ENCODE measurements at places on chromosomes 4 and X.

GRCh38 chr4:187612301-187612700 is 383.3 kb upstream of the ZFP42 start:
- no peak for DNase-seq

DNA sequence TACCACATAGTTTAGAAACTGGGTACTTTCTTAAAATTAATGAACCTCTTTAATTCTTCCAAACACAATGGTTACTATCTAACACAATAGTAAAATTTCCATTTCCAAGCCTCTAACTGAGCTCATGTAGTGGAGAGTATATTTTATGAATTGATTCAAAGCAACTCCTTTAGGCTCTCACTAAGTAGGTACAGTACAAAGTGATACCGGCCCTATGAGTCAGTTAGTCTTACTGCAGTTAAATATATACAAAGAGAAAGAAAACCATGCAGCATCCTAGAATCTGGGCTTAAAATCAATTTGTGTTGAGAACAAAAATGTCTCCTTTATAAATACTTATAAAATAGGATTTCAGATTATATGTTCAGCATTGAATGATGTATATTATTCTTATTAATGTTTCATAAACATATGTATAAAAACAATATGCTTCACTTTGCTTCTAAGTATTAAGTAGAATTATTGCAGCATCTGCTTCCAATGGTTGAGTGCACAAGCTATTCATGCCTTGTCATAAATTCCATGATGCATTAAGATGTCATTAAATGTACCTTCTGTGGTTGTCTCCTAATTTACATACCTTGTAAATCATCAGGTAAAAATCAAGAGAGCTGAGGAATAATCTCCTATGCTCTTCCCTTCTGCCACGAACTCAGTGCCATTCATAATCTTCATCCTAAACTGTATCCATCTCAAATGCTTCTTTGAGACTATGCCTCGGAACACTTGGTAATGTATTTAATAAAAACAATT is 1037.8 kb downstream of the STPG2 start:
- DNase-seq = no peak

DNA sequence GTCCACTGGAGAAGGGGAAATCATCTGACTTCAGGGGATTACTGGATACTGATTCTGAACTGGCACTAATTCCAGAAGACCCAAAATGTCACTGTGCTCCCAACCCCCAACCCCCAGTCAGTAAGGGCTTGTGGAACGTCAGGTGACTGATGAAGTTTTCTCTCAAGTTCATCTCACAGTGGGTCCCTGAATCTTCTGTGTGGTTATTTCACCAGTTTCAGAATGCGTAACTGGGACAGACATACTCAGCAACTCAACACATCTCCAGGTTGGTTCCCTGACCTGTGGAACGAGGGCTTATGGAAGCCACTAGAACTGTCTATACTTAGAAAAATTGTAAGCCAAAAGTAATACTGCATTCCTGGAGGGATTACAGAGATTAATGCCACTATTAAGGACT is 45.3 kb downstream of the DDX60L start:
- no peak for DNase-seq

DNA sequence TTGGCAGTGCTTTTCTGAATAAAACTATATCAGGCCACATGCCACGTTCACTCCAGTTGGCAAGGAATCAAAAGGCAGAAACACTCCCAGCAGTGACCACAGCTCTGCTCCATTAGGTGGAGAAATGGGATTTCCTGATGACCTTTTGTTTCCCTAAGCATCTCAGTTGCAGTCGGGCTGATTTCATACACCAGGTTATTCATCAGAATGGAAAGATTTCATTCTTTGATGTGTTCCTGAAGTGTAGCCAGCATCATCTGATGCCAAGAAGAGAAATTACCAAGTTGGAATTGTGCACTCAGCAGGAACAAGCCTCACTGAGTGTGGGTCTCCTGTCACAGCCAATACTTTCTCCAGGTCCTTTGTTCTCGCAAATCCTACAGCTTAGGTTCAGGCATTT is 193.7 kb downstream of the SPATA18 start:
- no peak for DNase-seq

Data from stimulated activated effector memory CD8-positive, alpha-beta T cell treated with anti-CD3 and anti-CD28 coated beads, Interleukin-12 subunit alpha, Interleukin-12 subunit beta, amount 100 ng/mL, for 72 hours (primary cell).